ENCODE measurements at places on chromosomes 11 and 22. TPM values are rescaled to one million over a fixed set of nuclear protein-coding genes. Genes with fewer than 3 reads are reported as not detected.

- H3K4me1 ChIP-seq = no peaks in the 10 kb centered on the region
- no peaks in the 10 kb centered on the region for H3K36me3 ChIP-seq
- no peak for DNase-seq
- no peaks in the 10 kb centered on the region for H3K27me3 ChIP-seq
Observed at GRCh38 chr11:66708094-66708493, 20.9 kb downstream of the SPTBN2 start.

- H3K4me1 ChIP-seq = no peaks in the 10 kb centered on the region
- no peaks in the 10 kb centered on the region for H3K27me3 ChIP-seq
- no peak for DNase-seq
- no peak overlapping the region for H3K27ac ChIP-seq
- no peak overlapping the region for H3K4me3 ChIP-seq
Observed at GRCh38 chr22:16960884-16961249, 47.2 kb downstream of the GAB4 start.

DNA sequence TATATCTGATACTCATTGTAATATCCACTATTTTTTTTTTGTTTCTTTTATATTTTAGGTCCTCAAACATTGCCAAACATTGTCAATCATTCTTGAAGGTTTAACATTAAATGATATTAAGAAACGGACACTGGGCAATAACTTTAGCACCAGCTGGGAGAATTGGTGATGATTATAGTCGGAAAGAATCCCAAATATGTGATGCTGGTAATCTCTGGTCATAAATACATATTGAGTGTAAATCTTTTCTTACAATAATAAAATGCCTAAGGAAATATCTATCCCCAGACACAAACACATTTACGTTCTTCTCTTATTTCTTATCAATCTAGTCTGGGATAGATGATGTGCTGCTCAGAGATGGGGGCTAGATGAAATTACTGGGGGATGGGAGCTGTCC, 25.2 kb downstream of the OR51E2 start:
- H3K27me3 ChIP-seq = no peaks in the 10 kb centered on the region
- no peak for DNase-seq
- no peaks in the 10 kb centered on the region for H3K4me1 ChIP-seq
- no peak overlapping the region for H3K4me3 ChIP-seq

- no peak overlapping the region for H3K4me3 ChIP-seq
- peaks cover 83% of the 10 kb centered on the region for H3K4me1 ChIP-seq
Observed at GRCh38 chr22:37568012-37568411, 7.7 kb downstream of the CDC42EP1 start.

DNA sequence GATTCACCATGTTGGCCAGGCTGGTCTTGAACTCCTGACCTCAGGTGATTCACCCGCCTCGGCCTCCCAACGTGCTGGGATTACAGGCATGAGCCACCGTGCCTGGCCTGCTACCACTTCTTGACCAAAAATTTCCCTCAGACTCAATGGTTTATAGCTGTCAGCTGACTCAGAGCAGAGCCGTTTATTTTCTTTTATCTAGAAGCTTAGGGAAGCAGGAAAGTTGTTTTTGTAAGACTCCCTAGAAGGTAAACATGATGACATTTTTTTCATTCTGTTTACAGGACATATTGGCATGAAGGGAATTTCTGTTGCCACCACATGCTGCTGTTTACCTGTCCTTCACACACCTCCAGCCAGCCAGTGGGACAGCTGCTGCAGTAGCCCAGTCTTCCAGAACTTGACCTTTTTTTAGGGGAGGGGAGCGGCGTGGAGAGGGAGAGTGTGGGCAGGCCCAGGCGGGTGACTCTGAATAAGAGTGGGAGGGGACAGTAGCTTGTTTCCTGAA, 56.1 kb upstream of the PTPRJ start:
- H3K4me3 ChIP-seq = no peak overlapping the region
- peaks cover 11% of the 10 kb centered on the region for H3K4me1 ChIP-seq
- peak; percentile 51 for DNase-seq

DNA sequence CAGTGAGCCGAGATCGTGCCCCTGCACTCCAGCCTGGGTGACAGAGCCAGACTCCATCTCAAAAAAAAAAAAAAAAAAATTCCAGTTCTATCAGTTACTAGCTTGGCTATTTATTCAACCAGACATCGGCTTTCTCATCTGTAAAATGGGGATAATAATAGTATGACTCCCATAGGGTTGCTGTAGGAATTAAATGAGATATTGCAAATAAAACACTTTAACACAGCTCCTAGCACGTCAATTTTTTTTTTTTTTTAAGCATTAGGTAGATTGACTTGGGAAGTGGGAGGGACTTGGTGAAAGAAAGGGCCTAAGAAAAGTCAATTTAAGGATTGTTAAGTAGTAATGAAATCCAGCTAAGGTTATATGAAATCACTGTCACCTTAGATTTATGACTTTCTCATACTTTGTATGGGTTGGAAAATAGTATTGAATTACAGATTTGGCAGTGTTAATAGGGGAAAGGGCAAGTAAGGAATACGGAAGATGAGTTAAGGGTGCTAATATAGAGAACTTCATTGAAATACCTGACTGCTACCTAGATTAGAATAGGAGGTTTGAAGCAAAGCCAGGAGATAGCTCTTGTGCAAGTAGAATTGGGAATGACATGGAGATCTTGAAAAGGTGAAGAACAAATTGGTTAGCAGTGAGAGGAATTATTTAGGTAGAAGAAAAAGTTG, 28.8 kb downstream of the BIRC2 start:
- peaks cover 45% of the 10 kb centered on the region for H3K36me3 ChIP-seq
- H3K27me3 ChIP-seq = no peaks in the 10 kb centered on the region
- H3K4me3 ChIP-seq = no peak overlapping the region

DNA sequence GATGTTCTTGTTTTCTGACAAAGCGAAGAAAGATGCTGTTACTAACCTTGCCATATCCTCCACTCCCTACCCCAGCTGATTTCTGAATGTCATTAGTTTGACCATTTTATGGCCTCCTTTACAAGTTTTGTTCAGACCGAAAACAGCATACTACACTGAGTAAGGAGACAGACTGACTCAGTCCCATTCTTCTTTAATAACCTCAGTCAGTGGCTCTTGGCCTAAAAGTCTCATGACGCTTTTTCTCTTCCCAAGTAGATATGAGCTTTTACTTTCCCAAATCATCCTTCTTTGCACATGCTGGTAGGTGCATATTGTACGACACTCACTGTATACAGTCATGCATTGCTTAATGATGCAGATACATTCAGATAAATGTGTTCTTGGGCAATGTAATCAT, 8.0 kb upstream of the FIBIN start:
- DNase-seq = peak; percentile 37
- H3K27me3 ChIP-seq = no peaks in the 10 kb centered on the region
- H3K27ac ChIP-seq = no peak overlapping the region
- H3K4me1 ChIP-seq = no peaks in the 10 kb centered on the region
- no peaks in the 10 kb centered on the region for H3K36me3 ChIP-seq

- H3K27me3 ChIP-seq = no peaks in the 10 kb centered on the region
- H3K4me3 ChIP-seq = no peak overlapping the region
- no peaks in the 10 kb centered on the region for H3K36me3 ChIP-seq
- H3K4me1 ChIP-seq = no peaks in the 10 kb centered on the region
Observed at GRCh38 chr11:34397120-34397519, 39.3 kb upstream of the ABTB2 start.

- H3K27ac ChIP-seq = peak overlapping the region; percentile 49
- no peak for DNase-seq
- no peaks in the 10 kb centered on the region for H3K36me3 ChIP-seq
- H3K4me3 ChIP-seq = no peak overlapping the region
- peaks cover 11% of the 10 kb centered on the region for H3K4me1 ChIP-seq
Observed at GRCh38 chr11:123145661-123146060, 49.4 kb downstream of the CLMP start.

- no peaks in the 10 kb centered on the region for H3K27me3 ChIP-seq
- H3K4me3 ChIP-seq = no peak overlapping the region
- peak overlapping the region; percentile 22 for H3K27ac ChIP-seq
- no peak for DNase-seq
Observed at GRCh38 chr11:9600644-9601036, 27.2 kb downstream of the WEE1 start.

Gene FAM227A
- total RNA-seq = 39.1 TPM

Gene MS4A14
- total RNA-seq = under 0.01 TPM

Gene MMP20
- not detected for total RNA-seq

Gene GAL
- total RNA-seq = not detected

Gene KDM4E
- not detected for total RNA-seq

Gene WDR74
- 34.5 TPM for total RNA-seq

Data from stomach (tissue), 19 donors.